Stimulated activated CD4-positive, alpha-beta T cell treated with anti-CD3 and anti-CD28 coated beads, Interleukin-15, amount 100 ng/mL, for 1 hour (primary cell): ENCODE measurements at places on chromosomes 16 and 17.

DNA sequence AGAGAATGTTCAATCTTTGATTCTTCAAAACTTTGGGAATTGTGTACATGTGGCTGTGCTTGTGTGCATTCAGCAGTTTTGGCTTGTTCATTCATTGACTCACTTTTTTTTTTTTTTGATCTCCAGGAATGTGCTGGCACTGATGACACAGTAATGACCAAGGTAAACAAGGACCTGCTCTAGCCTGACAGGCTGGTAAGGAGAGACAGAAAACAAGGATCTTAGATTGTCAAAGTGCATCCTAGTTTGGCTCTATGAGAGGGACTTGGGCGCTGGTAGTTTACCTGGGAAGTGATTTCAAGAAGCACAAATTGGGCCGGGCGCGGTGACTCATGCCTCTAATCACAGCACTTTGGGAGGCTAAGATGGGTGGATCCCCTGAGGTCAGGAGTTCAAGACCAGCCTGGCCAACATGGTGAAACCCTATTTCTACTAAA is 233.1 kb upstream of the WSCD1 start:
- DNase-seq, result no peak

DNA sequence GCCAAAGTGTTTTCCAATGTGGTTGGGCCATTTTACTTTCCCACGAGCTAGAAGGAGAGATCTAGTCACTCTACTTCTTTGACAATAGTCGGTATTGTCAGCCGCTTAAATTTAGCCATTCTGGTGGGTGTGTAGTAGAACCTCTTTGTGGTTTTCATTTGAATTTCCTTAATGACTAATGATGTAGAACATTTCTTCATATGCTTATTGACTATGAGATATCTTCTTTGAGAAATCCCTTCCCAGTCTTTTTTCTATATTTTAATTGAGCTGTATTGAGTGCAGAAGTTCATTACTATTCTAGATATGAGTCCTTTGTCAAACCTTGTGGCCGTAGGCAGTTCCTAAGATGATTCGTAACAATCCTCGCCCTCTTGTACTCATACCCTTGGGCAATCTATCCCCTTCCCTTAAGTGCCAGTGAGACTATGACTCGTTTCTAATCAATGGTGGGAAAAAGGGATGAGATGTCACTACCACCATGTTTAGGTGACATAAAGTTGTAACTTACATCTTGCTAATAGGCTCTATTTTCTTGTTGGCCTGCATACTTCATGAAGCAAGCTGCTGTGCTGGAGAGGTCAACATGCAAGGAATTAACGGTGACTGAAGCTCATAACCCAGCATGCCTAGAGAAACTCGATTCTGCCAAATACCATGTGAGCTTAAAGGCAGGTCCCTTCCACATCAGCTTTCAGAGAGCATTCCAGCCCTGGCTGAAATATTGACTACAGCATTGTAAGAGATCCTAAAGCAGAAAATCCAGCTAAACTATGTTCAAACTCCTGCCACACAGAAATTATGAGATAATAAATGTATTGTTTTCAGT is 817.9 kb upstream of the SOX9 start:
- DNase-seq, result no peak

- no peak for DNase-seq
Observed at GRCh38 chr16:83706394-83706793, 101.4 kb upstream of the HSBP1 start.

- no peak for DNase-seq
Observed at GRCh38 chr16:75774197-75774596, 47.9 kb upstream of the CPHXL start.

- no peak for DNase-seq
Observed at GRCh38 chr16:88968589-88969280, 8.3 kb downstream of the CBFA2T3 start.

DNA sequence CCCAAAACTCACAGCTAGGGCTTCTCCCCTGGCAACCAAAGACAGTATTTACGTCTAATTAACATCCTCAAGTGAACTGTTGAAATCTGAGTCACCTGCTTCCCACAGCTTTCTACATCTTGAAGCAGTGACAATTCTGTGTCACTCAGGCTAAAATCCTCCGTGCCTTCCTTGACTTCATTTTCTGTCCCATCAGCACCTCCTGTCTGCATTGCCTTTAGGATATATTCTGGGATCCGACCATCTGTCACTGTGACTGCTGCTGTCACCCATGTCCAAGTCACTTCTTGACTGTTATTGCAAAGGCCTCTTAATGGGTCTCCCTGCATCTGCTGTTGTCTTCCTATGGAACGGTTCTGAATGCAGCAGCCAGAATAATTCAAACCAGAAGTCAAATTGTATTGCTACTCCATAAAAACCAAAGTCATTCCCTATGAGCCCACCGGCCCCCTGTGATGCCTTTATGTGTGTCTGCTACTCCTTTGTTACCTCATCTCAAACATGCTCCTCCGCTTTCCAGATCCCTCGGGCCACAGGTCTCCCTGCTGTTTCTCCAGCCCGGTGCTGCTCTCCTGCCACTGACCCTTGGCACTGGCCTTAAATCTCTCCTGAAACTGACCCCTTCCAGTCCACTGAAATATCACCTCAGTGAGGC is 56.9 kb downstream of the WWP2 start:
- DNase-seq, result no peak

GRCh38 chr17:50693036-50693682 is 14.6 kb downstream of the ANKRD40 start:
- no peak for DNase-seq

DNA sequence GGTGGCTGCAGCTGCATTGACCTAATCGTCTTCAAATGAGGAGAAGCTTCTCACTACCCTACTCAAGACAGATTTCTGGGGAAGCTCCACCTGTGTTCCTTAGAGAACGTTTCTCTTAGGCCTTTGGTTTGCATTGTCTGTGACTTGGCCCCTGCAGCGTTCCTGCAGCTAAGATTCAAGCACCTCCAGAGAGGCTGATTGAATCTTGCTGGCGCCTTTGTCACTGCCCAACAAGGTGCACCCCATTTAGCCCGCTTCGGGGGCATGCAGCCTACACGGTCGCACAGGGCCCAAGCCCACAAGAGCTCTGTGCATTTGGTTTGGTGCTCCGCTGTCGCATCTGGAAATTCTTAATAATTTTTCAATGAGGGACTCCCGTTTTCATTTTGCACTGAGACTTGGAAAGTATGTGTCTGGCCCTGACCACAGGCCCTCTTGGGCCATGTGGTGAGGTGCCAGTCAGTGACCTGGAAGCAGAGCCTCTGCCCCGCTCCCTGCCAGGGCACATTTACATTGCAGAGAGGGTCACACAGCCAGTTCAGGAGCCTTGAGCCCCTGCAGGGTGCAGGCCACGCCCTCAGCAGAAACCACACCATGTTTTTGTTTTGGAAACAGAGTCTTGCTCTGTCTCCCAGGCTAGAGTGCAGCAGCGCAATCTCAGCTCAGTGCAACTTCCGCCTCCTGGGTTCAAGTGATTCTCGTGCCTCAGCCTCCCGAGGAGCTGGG is 51.1 kb upstream of the CACNG5 start:
- DNase-seq, result no peak

GRCh38 chr17:47274319-47275069 is 20.9 kb downstream of the ITGB3 start:
- no peak for DNase-seq

GRCh38 chr17:82083009-82083408 is 15.0 kb downstream of the FASN start:
- no peak for DNase-seq

GRCh38 chr16:55370762-55371482 is 46.9 kb downstream of the IRX6 start:
- DNase-seq, result no peak

DNA sequence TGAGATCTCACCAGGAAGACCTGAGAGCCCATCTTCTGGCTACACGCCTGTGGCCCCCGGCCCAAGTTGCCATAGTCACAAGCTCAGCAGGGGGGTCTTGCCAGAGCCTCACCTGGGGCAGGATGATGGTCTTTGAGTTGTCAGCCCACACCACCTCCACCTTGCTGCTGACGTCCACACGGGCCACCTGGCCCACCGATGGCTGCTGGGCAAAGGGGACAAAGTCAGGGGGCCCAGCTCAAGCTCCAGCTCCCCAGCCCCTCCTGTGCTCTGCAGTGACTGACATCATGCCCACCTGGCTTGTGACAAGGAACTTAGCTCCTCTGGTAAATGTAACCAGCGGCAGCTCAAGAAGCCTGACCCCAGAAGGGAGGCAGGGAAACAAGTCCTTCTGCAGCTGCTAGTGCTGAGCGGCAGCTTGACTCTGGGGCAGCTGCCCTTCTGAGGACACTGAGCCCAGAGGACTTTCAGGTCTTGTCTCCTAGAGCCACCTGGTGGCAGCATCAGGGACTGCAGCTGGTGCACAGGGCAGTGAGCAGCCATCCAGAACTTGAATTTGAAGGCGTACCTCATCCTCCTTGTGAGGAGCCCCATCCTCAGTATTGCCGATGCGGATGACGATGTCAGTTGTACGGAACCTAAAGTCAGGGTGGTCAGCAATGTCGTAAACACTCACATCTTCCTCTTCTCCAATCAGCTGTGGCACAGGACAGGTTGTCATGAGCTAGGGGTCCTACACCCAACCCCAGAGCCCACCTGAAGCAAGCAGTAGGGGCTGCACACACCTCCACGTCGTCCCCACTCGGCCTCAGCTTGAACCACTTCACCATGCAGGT is 13.5 kb downstream of the SPHK1 start:
- DNase-seq, result peak; percentile 77

- DNase-seq, result no peak
Observed at GRCh38 chr16:77500934-77501664, 66.3 kb upstream of the ADAMTS18 start.

GRCh38 chr17:72887917-72888316 is 204.6 kb downstream of the SLC39A11 start:
- no peak for DNase-seq

GRCh38 chr17:79586131-79586530 is 24.7 kb downstream of the RBFOX3 start:
- DNase-seq, result no peak

DNA sequence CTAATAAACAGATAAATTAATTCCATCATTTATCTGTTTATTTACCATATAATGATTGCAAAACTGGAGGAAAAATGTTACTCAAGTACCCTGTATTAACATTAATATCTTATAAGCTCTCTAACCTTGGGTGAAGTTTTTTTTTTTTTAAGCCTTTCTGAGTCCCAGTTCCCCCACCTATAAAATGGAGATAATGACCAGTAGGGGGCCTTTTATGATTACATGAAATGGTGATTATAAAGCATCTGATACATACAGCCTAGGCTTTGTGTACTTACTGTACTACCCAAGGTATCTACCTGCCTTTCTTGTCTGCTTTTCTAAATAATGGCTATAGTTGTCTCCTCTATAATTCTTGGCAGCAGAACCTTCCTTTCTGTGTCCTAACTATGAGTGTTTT is 22.6 kb downstream of the LRRC36 start:
- no peak for DNase-seq

DNA sequence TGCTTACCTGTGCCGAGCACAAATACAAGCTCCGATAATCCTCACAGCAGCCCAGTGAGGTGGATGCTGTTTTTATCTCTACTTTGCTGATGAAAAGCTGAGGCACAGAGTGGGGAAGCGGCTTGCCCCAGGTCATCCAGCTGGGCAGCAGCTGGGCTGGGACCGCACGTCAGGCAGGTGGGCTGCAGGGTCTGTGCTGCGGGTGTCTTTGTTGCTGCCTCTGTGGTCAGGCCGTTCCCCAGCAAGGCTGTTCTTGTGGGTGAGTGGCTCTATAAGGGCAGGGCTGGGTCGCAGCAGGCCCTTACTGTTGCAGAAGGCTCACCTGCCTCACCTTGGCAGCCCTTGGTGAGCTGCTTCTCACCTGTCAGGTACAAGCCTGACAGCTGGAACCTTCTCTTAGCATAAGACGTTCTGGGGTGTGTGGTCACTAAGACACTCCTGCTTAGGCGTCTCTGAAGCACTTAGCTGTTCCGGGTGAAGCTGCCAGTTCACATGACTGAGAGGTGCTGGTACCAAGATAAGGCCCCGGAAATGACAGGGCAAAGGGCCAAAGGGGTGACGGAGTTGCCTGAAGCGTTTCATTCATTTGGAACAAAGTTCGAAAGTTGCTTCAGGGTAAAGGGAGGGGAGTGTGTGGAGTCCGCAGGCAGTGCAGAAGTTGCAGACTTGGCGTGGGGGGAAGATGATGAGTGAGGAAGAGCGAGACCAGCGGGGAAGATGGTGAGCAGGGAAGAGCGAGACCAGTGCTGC is 17.4 kb downstream of the IRF8 start:
- no peak for DNase-seq

DNA sequence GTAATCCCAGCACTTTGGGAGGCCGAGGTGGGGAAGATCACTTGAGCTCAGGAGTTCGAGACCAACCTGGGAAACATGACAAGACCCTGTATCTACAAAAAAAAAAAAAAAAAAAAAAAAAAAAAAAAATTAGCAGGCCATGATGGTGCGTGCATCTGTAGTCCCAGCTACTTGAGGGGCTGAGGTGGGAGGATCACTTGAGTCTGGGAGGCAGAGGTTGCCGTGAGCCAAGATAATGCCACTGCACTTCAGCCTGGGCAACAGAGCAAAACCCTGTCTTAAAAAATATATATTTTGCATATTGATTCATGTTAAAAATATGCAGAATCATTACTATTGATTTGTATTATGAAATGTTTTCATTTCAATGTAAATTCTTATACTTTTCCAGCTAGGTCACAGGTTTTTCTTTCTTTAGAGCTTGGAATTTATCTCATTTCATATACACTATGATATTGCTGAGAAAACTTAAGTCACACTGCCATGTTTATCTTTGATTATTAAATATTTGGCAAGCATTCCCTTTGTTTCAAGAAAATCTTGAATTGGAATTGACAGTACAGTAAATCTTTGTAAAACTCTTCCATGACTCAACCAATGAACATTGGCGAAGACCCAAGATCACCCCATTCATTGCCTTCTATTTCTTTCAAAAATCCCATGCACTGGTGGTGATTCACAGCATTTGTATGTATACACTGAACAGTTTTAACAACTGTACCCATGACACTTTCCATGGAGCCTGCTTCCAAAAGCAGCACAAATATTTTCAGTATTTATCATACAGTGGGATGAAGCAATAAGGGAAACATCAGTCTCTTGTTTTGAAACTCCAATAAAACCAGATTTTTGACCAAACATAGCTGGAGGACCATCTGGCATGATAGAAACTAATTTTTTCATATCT is 83.5 kb upstream of the TNRC6A start:
- no peak for DNase-seq

GRCh38 chr17:327296-327695 is 25.3 kb downstream of the RPH3AL start:
- no peak for DNase-seq

- DNase-seq, result no peak
Observed at GRCh38 chr16:89481356-89481955, 8.9 kb downstream of the ANKRD11 start.

- DNase-seq, result no peak
Observed at GRCh38 chr17:9401434-9401833, 174.2 kb downstream of the STX8 start.

- DNase-seq, result no peak
Observed at GRCh38 chr17:17445925-17446665, 30.7 kb upstream of the MED9 start.

GRCh38 chr17:31092475-31093064 is 2.2 kb upstream of the NF1 start:
- DNase-seq, result no peak

DNA sequence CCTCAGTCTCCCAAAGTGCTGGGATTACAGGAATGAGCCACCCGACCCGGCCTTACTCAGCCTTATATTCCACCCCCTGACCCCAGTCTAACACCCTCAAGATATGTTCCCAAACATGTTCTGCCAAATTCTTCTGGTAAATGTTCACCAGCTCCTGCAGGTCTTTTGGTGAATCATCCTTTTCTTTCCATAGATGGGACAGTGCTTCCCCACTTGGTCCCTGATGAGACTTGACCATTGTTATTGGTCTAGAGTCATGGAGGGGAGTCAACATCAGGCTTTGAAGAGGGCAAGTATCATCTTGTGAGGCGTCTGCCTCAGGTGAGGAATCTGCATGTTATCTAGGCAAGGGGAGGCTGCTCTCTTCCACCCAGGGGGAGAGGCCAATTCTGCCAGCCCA is 10.4 kb upstream of the RUNDC3A start:
- DNase-seq, result no peak
